ENCODE measurements at places on chromosomes 6 and 20.

DNA sequence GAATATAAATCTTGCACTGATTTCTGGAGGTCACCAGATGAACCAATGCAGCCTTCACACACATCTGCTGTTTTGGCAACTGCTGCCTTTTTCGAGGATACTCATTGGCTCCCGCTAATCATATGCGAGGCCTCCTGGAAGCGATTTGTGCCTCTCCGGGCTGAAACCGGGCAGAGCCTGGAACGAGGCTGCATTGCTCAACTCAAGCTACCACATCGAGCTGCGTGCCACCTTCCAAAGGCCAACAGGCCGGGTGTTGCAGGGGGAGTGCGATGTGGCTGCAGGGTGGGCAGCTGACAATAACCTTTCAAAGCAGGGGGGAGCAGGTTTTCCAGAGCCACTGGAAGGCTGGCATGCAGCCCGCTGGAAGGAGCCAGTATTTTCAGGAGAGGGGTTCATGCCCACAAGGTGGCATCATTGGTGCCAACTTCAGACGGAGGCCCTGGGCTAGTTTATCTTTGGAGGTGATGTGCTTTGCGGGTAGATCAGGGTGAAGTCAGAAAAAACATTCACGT lies 122.6 kb upstream of the IFNGR1 start:
- peak overlapping the region; percentile 91 for H3K4me3 ChIP-seq
- H3K27me3 ChIP-seq: peaks cover 4% of the 10 kb centered on the region
- no peaks in the 10 kb centered on the region for H3K36me3 ChIP-seq
- peak; percentile 69 for DNase-seq
- H3K4me1 ChIP-seq: peaks cover 33% of the 10 kb centered on the region

GRCh38 chr20:62836967-62837490 lies 20.2 kb downstream of the COL9A3 start:
- H3K4me1 ChIP-seq: no peaks in the 10 kb centered on the region
- H3K27me3 ChIP-seq: peaks cover 5% of the 10 kb centered on the region
- no peak overlapping the region for H3K4me3 ChIP-seq

DNA sequence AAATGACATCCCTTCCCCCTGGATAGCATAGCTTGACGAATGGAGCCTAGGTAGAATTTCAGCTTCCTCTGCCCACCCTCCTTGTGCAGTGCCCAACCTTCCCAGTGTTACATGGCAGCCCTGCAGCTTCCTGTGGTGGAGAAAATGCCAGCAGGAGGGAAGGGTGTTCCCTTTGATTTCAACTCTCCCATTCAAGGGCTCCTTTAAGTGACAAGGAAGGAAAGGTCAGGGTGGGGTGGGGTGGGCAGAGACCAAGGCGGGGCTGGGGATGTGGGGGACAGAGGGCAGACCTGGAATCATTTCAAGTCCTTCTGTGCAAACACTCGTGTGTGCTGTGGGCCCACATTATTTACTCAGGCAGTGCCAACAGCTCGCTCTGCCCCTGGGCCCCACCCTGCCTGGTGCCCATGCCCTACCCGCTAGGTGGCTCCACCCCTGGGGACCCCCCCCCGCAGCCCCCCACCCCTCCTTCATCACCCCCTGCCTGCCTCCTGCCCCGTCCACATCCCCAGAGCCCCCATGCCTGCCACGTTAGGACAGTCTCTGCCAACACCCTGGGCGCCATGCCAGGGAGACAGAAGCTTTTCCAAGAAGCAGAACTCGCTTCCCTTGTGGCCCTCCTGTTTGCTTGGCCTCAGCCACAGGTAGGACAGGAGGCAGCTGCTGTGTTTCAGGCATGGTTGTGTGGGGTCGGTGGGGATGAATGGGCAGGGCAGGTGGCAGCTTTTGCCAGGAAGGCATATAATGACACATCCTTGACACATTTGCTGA lies 9.4 kb downstream of the SPDEF start:
- H3K4me3 ChIP-seq: no peak overlapping the region
- no peaks in the 10 kb centered on the region for H3K4me1 ChIP-seq
- peaks cover 13% of the 10 kb centered on the region for H3K27me3 ChIP-seq
- H3K36me3 ChIP-seq: no peaks in the 10 kb centered on the region
- no peak for DNase-seq

DNA sequence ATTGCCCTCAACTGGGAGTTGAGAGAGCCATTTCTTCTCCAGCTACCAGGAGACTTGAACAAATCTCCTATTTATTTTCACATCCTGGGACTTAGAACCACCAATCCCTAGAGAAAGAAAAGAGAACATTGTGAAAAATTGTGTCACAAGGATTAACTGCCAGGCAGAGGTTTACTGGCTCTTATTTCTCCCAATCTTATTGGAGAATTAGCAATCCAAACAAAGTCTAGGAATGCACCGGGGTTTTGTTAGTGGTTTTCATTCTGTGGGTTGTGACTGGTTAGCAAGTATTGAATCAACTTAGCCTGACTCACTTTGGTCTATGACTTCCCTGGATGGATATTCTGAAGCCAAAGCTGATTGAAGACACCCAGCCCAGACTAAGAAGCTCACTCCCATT lies 21.2 kb upstream of the ENPP5 start:
- no peak for DNase-seq
- H3K27ac ChIP-seq: no peak overlapping the region
- no peaks in the 10 kb centered on the region for H3K4me1 ChIP-seq
- peaks cover 2% of the 10 kb centered on the region for H3K27me3 ChIP-seq
- H3K36me3 ChIP-seq: no peaks in the 10 kb centered on the region
- no peak overlapping the region for H3K4me3 ChIP-seq

DNA sequence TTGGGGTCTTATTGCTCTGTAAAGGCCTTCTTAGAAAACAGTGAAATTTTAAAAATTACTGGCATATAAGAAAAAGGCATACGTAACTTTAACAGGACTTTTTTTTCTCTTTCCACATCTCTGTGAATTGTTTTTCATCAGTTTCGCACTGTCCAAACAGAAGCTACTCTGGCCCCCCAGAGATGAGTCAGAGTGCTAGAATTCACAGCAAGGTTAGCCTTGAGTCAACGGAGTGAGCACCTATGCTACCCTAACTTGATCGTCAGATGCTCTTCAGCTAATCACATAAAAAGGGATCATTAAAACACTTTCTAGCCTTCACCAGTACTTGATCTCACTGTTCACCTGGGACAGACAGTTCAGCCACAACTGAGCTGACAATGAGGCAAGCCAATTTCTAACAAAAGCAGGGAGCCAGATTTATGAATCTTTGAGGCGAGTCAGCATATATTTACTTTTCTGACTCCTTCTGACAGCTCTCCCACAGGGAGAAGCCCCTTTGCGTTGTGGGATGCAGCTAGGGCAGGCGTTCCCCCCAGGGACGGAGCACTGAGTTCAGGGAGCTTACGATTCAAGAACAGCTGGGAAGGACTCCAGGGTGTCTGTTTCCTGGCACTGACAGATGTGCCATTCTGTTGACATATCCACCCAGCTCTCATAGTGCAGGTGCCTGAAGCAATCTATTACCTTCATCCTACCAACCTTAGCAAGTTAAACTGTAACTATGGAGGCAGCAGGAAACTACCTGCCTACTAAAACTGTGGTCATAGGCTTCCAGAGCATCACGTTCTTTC lies 46.4 kb upstream of the SPDEF start:
- H3K4me1 ChIP-seq: peaks cover 36% of the 10 kb centered on the region
- no peak overlapping the region for H3K27ac ChIP-seq
- H3K4me3 ChIP-seq: no peak overlapping the region
- H3K36me3 ChIP-seq: peaks cover 3% of the 10 kb centered on the region
- DNase-seq: no peak

- no peaks in the 10 kb centered on the region for H3K4me1 ChIP-seq
- H3K36me3 ChIP-seq: no peaks in the 10 kb centered on the region
- H3K4me3 ChIP-seq: no peak overlapping the region
- DNase-seq: no peak
- H3K27ac ChIP-seq: no peak overlapping the region
- peaks cover 2% of the 10 kb centered on the region for H3K27me3 ChIP-seq
Measured at GRCh38 chr6:113411011-113411410, 446.1 kb upstream of the MARCKS start.

GRCh38 chr20:47400685-47401084 lies 44.2 kb upstream of the ZMYND8 start:
- H3K27me3 ChIP-seq: no peaks in the 10 kb centered on the region
- H3K27ac ChIP-seq: no peak overlapping the region
- no peak for DNase-seq
- peaks cover 17% of the 10 kb centered on the region for H3K4me1 ChIP-seq
- no peak overlapping the region for H3K4me3 ChIP-seq
- no peaks in the 10 kb centered on the region for H3K36me3 ChIP-seq

DNA sequence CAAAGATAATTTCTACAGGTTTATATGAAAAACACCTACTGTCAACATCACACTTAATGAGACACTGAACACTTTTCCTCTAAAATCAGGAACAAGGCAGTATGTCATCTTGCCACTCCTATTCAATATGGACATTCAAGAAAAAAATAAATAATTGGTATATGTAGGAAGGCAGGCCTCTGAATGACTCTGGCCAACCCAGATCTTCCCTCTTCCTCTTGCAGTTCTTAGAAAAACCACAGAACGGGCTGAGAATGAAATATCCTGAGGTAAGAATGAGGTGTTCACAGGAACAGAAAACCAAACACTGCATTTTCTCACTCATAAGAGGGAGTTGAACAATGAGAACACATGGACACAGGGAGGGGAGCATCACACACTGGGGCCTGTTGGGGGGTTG lies 1207.2 kb upstream of the CITED2 start:
- no peaks in the 10 kb centered on the region for H3K36me3 ChIP-seq
- no peak overlapping the region for H3K4me3 ChIP-seq
- H3K27ac ChIP-seq: no peak overlapping the region
- H3K27me3 ChIP-seq: no peaks in the 10 kb centered on the region

Data from immature natural killer cell (primary cell).